ENCODE measurements at places on chromosomes 2 and 18.

DNA sequence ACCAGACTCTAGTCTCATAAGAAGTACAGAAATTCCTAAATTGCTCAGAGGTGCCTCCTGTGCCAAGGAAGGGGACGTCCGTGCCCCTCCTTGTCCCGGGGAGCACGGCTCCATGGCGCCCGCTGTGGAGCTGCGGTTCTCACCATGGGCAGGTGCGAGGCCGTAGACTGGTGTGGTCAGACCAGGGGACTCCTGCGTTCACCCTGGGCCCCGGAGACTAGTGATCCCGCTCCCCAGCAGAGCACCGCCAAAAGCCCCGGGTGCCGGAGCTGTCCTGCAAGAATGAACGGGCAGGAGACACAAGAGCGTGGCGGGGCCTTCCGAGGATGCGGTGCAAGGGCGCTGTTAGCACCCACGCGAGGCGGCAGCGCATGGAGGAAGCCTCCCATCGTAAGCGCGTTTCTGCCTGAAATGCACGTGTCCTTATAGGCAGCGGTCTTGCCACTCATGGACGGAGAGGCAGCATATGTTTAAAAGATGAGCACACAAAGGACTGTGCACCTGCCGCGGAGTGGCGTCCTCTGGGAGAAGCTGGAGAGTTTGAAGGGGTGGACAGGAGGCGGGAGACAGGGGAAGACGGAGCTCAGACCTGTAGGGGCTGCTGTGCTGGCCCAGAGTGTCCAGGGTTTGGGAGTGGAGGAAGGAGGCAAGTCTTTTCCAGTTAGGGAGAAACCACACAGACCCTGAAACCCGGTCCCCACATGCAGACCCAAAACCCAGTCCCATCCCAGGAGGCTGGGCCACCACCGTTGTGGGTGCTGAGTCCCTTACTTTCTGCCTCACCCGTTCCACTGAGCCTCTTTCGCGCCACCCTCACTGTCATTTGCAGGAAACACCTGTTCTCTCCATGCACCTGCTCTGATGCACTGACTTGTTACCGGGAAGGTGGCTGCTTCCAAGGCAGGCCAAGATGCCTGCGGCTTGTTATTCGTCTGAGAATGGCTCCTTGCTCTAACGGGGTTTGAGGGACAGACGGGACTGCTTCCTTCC is 7.5 kb upstream of the KCNG2 start:
- DNase-seq: peak; percentile 43

DNA sequence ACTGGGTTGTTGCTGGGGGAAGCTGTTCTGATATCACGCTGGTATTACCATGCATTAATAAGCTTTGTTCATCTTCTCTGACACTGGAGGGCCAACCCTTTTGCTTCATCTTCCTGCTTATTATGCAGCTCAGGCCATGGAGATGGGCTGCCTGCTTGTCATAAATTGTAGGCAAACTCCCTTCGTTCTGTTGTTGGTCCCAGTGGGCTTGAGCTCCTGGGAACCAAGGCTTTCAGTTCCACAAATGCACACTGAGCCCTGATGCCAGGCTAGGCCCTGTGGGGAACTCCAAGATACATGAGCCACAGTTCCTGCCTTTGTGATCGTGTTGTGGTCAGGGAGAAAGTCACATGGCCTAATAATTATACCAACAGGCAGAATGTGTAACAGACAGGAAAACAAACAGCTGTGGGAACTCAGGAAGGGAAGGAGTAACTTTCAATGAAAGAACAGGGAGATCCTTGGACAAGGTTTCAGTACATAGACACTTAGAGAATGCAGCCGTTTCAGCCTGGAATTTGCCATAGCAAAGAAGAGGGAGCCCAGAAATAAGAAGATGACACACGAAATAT is 49.0 kb upstream of the BCL2L11 start:
- DNase-seq: no peak

- DNase-seq: no peak
These were observed 181.1 kb upstream of the COPS8 start for GRCh38 chr2:236904389-236905263.

DNA sequence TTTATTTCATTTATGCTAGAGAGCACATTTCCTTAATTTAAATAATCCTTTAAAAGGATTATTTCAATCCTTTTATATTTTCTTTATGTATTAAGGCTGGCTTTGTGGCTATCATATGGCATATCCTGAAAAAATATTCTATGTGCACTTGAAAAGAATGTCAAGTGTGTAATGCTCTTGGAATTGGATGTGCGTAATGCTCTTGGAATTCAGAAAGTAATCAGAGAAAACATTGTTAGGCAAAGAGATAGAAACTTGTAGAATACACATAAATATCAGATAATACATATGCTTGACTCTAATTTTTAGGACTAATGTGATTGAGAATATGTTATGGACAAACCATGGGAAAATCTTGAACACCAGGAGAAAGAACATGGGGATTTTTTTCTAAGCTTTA is 197.5 kb upstream of the COL3A1 start:
- no peak for DNase-seq

DNA sequence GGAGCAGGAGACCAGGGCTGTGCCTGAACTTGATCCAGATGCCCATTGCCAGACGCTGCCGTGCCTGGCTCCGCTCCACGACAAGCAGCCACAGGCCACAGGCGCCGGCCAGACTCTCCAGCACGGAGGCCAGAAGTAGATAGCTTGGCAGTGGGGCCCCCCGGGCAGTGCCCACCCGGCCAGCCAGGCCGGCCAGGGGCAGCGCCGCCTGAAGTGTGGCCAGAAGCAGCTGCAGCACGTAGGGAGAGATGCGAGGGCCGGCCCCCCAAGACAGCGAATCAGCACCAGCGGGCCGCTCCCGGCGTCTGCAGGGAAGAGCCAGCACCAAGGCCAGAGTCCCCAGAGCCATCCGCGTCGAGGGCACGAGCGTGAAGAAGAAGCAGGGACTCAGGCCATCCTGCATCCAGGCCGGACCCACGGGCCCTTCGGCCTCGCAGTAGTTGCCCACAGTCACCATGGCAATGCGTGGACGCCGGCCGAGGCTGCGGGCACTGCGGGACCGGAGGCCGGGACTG is 484 bp downstream of the ABCB6 start:
- DNase-seq: peak; percentile 64

GRCh38 chr2:197940382-197940781 is 136.0 kb downstream of the PLCL1 start:
- no peak for DNase-seq

All from dorsolateral prefrontal cortex (tissue), 122 donors.